Lung (tissue), 17 donors: ENCODE measurements at places on chromosomes 7 and 10. TPM values are rescaled to one million over a fixed set of nuclear protein-coding genes. Genes with fewer than 3 reads are reported as not detected.

DNA sequence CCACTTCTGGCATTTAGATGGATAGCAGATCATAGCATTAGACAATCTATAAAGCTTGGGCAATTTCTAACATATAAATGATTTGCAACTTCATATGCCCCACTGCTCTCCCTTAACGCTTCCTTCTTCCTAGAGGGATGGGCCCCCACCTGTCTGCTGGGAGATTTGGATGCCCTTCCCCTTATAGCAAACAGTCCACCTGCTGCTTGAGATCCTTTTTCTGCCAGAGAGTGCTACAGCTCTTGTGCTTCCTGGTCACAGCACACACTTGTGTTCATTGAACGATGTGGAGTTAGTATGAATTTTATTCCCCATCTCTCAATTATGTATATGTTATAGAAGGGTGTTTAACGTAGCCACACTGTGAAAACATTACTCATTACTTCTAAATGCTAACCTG lies 10.4 kb upstream of the PCGF5 start:
- H3K36me3 ChIP-seq: no peaks in the 10 kb centered on the region
- H3K4me3 ChIP-seq: no peak overlapping the region
- no peak overlapping the region for H3K27ac ChIP-seq
- no peak for DNase-seq
- no peaks in the 10 kb centered on the region for H3K4me1 ChIP-seq
- no peaks in the 10 kb centered on the region for H3K27me3 ChIP-seq

BTBD16 gene
- total RNA-seq: not detected

- H3K4me1 ChIP-seq: no peaks in the 10 kb centered on the region
- no peak overlapping the region for H3K27ac ChIP-seq
- no peak for DNase-seq
These were observed 38.8 kb downstream of the ERLIN1 start for GRCh38 chr10:100146875-100147650.

DNA sequence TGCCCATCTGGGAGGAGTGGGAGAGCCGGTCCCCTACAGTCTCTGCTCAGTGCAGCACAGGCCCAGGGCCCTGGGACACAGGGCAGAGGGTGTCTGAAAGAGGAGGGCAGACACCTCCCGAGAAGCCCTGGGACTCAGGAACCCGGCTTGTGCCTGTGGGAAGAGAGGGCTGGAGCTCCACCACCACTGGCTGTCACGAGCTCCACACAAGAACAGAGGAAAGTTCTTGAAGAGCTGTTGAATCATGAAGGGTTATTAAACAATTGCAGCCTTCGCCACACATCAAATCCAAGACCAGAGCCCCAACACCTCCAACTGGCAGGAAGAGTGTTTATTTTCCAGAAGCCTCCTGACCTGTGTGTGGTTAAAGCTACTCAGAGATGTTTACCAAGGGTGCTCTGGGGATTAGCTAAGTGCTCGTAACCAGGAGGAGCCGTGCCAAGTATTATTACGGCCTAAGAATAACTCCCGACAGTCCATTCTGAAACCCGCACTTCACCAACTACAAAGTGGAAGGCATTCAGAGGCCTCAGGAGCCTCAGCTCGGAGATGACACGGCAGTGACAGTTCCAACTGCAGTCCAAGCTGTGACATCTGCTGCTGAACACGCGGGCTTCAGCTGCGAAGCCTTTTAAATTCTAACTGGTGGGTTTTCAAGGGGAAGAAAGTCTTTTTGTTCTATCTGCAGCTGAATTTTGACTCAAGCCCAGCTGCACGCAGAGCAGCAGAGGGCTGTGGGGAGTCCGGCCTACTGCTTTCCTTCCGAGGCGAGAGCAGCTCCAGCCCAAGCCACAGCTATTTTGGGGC lies 75.1 kb downstream of the MAD1L1 start:
- peak overlapping the region; percentile 70 for H3K27ac ChIP-seq
- no peaks in the 10 kb centered on the region for H3K27me3 ChIP-seq
- no peaks in the 10 kb centered on the region for H3K36me3 ChIP-seq
- peaks cover 11% of the 10 kb centered on the region for H3K4me1 ChIP-seq
- H3K4me3 ChIP-seq: no peak overlapping the region

DNA sequence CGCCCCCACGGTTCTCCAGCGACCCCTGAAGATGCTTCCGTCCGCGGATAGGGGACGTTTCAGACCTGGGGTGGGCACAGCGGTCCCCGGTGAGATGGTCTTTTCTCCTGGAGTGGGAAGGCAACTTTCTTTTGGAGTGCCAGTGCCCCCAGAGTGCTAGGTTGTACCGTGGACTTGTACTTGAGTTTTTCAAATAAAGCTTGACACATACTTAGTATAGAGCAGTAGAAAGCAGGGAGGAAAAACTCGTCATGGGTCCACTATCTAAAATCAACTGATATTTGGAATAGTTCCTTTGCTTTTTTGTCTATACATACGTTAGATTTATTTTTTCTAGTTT lies 28.4 kb downstream of the RBM20 start:
- no peaks in the 10 kb centered on the region for H3K4me1 ChIP-seq
- H3K4me3 ChIP-seq: peak overlapping the region; percentile 36
- no peaks in the 10 kb centered on the region for H3K36me3 ChIP-seq
- no peak for DNase-seq
- no peak overlapping the region for H3K27ac ChIP-seq

- H3K4me1 ChIP-seq: peaks cover 10% of the 10 kb centered on the region
- no peak for DNase-seq
- no peaks in the 10 kb centered on the region for H3K36me3 ChIP-seq
These were observed 2.1 kb upstream of the DHX32 start for GRCh38 chr10:125883211-125883610.

DNA sequence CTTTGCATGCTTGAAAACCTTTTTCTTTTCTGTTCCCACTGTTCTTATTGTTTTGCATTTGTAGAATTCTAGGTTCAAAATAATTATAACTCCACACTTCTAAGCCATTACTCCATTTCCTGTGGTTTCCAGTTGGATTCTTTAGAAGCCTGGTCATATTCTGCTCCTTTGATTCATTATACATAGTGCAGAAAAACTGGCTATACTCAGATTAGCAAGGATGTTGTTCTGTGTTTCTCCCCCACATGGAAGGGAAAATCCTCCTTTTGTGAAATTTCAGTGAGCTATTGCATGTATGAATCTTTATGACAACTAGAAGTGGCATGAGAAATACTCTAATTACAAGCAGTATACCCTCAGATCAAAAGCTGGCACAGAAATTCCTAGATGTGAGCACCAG lies 79.5 kb downstream of the SLC13A1 start:
- no peaks in the 10 kb centered on the region for H3K36me3 ChIP-seq
- no peak overlapping the region for H3K4me3 ChIP-seq
- no peaks in the 10 kb centered on the region for H3K27me3 ChIP-seq
- H3K4me1 ChIP-seq: no peaks in the 10 kb centered on the region
- no peak for DNase-seq
- no peak overlapping the region for H3K27ac ChIP-seq

- no peak overlapping the region for H3K27ac ChIP-seq
- no peak overlapping the region for H3K4me3 ChIP-seq
- no peaks in the 10 kb centered on the region for H3K27me3 ChIP-seq
- peaks cover 16% of the 10 kb centered on the region for H3K36me3 ChIP-seq
- H3K4me1 ChIP-seq: no peaks in the 10 kb centered on the region
- DNase-seq: no peak
These were observed 225.4 kb upstream of the IMMP2L start for GRCh38 chr7:111787741-111788140.

DNA sequence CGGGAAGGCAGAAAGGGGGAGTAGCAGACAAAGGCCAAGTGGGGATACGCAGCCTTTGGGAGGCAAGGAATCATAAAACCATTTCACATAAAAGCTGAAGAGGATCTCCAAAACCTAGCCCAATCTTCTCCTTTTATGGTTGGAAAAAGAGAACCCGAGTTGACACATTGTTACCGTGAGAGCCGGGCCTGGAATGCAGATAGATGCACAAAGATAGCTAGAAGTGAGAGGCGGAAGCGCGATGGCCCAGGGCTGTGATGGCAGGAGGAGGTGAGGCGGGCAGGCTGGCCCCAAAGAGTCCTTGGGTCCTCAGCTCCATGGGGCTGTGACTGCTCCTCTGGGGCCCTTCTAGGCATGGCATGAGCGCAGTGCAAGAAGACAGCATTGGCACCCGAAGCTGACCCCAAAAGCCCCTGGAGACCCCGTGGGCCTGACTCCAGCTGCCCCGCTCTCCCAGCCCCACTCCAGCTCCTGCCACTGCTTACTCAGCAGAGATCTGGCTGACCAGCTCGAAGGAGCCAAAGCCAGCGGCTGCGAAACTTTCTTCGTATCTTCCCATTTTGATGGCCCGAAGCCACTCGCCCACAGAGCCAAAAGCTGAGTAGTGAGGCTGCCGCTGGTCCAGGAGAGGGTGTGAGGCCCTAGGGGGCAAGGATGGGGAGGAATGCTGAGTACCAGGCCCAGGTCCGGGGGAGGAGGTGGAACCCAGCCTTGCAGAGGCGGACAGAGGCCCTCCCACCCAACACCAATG lies 22.5 kb downstream of the EPHB4 start:
- no peak overlapping the region for H3K27ac ChIP-seq
- no peak overlapping the region for H3K4me3 ChIP-seq
- no peaks in the 10 kb centered on the region for H3K27me3 ChIP-seq
- H3K4me1 ChIP-seq: peaks cover 25% of the 10 kb centered on the region
- H3K36me3 ChIP-seq: peaks cover 23% of the 10 kb centered on the region

PLEKHS1 gene
- total RNA-seq: 11.6 TPM

DNA sequence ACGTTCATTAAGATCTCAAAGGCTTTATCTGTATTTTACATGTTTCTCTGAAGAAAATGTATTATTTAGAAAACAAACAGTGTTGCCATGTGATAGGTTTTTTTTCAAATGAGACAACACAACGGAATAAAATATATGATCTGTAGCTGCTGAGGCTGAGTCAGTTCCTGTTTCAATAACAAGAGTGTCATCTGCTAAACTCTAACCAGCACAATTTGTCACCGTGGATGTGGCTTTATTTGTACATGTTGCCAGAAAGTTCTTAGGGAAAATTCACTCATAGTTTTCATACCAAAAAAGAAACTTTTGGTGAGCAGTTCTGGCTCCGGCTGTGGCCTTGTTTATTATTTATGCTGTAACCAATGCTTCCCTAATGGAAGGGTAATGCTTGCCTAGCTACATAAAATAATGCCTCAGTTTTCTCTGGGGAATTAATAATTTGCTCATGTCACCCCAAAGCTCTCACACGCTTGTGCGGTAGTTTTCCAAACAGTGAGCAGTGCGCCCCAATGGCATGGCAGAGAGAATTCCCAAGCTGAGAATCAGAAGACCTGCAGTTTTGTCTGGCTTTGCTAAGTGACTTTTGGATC lies 20.3 kb upstream of the KLF6 start:
- peak overlapping the region; percentile 93 for H3K27ac ChIP-seq
- peaks cover 11% of the 10 kb centered on the region for H3K4me1 ChIP-seq
- DNase-seq: peak; percentile 54
- H3K36me3 ChIP-seq: no peaks in the 10 kb centered on the region
- H3K4me3 ChIP-seq: no peak overlapping the region

DNA sequence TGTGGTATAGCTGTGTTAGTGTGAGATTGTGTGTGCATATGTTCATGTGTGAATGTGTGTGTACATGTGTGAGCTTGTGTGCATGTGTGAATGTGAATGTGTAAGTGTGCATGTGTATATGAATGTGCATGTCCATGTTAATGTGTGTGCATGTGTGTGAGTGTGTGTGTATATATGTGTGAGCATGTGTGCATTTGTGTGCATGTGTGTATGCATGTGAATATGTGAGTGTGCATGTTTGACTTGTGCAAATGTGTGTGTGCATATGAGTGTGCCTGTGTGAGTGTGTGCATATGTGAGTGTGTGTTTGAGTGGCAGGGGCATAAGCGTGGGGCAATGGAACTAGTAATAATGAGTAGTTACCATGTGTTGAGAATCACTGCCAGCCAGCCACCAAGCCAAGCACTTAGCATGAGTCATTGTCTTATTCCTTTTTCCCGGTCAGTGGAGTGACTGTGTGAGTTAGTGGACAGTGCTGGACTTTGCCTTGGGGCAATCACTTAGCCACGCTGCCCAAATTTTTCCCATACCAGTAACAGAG lies 46.3 kb upstream of the SHH start:
- H3K4me3 ChIP-seq: no peak overlapping the region
- no peaks in the 10 kb centered on the region for H3K36me3 ChIP-seq
- no peak for DNase-seq
- H3K27me3 ChIP-seq: no peaks in the 10 kb centered on the region
- H3K27ac ChIP-seq: no peak overlapping the region

DNA sequence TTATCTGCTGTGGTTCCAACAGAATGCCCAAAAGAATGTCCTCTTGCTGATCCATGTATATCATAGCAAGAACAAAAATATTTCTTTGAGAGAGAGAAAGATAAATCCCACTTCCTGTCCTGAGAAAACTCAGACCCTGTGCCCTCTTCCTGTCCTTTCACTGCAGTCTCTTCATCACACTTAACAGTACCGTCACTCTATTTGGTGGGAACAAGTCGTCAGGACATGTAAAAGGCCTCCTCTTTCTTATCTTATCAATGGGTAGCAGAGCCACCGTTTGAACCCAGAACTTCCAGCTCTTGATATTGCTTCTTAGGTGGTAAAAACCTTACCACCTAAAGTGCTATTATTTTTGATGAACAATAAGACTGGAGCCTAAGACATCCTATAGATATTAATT lies 43.9 kb downstream of the CHRM2 start:
- DNase-seq: no peak

MET gene
- total RNA-seq: 66.5 TPM

- no peak overlapping the region for H3K4me3 ChIP-seq
- no peaks in the 10 kb centered on the region for H3K27me3 ChIP-seq
- no peak overlapping the region for H3K27ac ChIP-seq
- no peaks in the 10 kb centered on the region for H3K4me1 ChIP-seq
- no peak for DNase-seq
These were observed 6.2 kb upstream of the SPOCK2 start for GRCh38 chr10:72094574-72094973.

FOXK1 gene
- 36.2 TPM for total RNA-seq

NODAL gene
- not detected for total RNA-seq

TNS3 gene
- 120 TPM for total RNA-seq

DNA sequence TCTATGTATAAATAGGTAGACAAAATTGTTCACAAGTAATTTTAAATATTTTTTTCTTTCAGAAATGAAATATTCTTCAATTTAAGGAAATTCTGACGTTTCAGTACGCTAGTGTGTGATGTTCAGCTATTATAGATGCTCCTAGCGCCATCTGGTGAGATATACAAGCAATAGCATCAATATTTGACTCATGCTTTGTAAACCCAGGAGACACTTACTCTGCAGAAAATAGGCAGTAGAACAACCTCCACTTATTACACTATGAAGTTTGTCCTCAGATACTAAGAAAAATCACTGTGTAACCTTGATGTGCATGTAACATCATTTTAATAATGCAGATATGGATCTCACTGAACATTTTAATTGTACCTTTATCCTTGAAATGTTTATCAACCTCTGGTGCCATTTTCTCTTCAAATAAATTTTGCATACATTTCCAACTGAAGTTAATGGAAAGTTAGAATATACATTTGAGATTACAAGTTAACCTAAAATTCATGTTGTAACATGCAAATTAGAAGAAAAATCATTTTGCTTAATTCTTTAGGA lies 151.5 kb upstream of the FAM3C start:
- no peaks in the 10 kb centered on the region for H3K36me3 ChIP-seq
- H3K4me1 ChIP-seq: no peaks in the 10 kb centered on the region
- no peak overlapping the region for H3K4me3 ChIP-seq
- DNase-seq: peak; percentile 73
